Stimulated activated CD4-positive, alpha-beta T cell treated with anti-CD3 and anti-CD28 coated beads, Interleukin-2, amount 100 ng/mL, for 24 hours (primary cell): ENCODE measurements at places on chromosomes 3 and 15.

DNA sequence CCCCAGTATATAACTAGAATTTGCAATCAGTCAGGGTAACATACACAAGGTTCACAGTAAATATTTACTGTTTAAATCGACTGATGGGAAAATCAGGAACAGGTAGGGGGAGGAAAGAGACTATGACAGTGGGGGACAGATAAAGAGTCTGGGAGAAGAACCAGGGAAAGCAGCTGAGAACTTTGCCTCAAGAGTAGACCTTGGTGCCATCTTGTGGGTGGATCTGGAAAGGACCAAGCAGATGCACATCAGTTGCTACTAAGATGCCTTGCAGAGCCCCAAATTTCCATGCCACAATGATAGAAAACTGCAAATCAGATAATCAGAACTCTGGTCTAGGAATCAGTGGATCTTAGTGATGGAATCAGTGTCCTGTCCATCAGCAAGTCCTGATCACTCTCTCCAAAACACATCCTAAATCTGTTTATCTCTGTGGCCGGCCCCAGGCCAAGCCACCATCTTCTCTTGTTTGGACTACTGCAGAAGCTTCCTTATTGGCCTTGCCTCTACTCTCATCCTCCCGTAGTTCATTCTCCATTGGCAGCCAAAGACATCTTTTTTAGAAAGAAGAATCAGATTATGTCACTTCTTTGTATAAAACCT lies 62.7 kb downstream of the PDE8A start:
- peak; percentile 41 for DNase-seq

DNA sequence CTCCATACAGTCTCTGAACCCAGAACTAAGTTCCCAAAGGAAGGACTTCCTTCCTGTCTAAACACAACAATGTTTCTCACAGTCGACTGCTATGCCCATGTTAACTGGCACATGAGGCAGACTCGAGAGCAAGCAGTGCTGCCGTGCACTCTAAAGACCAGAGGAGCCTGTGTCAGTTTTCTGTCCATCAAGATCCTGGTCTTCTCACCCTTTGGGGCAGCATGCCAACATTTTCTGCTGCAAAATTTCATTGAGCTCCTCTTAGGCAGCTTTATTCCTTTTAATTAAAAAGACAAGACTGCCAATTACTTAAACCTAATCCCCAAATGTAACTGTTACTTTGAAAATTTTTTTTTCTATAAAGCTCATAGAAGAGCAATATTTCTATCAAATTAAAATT lies 205.1 kb downstream of the GAP43 start:
- no peak for DNase-seq

GRCh38 chr3:100274361-100274760 lies 13.6 kb downstream of the TBC1D23 start:
- DNase-seq: no peak

- DNase-seq: no peak
Measured at GRCh38 chr3:10007126-10007782, 19.0 kb upstream of the FANCD2 start.
